ENCODE measurements at places on chromosomes 11 and 22. TPM values are rescaled to one million over a fixed set of nuclear protein-coding genes. Genes with fewer than 3 reads are reported as not detected.

- no peak overlapping the region for H3K27ac ChIP-seq
- H3K4me3 ChIP-seq: no peak overlapping the region
- no peaks in the 10 kb centered on the region for H3K27me3 ChIP-seq
- no peaks in the 10 kb centered on the region for H3K36me3 ChIP-seq
- no peak for DNase-seq
- peaks cover 20% of the 10 kb centered on the region for H3K4me1 ChIP-seq
Observed at GRCh38 chr11:10164621-10165020, 129.4 kb downstream of the SBF2 start.

DNA sequence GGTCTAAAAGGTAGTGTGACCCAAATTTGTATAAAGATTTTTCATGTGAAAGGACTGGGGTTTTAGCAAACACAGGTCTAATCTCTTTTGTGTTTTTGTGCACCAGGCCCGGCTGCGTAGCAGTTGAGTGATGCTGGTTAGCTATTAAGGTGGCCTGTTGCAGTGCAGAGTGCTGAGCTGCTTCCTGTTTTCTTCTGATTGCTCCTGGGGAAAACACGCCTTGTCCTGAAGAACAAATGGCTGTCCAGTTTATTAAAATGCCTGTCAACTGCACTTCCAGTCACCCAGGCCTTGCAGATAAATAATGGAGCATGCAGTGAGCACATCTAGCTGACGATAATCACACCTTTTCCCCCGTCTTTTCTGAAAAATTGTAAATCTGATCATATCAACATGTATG lies 1.8 kb downstream of the SRSF8 start:
- peak; percentile 50 for DNase-seq
- peak overlapping the region; percentile 99 for H3K4me3 ChIP-seq
- peaks cover 27% of the 10 kb centered on the region for H3K4me1 ChIP-seq
- H3K27me3 ChIP-seq: no peaks in the 10 kb centered on the region
- H3K36me3 ChIP-seq: peaks cover 5% of the 10 kb centered on the region

Gene SC5D
- 29.7 TPM for total RNA-seq

DNA sequence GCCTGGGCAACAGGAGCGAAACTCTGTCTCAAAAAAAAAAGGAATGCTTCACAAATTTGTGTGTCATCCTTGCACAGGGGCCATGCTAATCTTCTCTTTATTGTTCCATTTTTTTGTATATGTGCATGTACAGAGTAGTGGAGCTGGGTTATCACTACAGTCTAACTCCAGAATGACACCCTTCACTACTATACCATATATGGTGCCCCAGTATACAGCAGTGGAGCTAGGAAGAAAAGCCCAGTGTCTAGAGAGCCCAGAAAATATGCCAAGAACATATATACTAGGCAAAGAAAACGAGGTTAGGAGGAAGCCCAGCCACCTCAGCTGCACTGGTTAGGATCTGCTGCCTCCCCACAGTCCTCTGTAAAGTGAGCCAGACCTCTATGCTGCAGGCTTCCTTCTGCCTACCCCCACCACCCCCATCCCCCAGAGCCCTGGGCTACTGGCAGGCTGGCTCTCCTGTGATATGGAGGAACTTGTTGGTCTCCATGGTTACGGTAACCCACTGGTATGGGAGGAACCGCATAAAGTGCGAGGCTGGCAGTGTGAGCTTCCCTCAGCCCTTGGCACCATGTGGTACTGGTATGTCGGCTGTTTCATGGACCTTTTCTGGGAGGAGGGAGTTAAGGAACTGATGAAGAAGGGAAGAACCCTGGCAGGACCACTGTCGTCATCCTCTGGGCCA lies 34.3 kb downstream of the RCOR2 start:
- H3K4me3 ChIP-seq: no peak overlapping the region
- no peaks in the 10 kb centered on the region for H3K27me3 ChIP-seq

Gene FAM227A
- total RNA-seq: 0.77 TPM

Measured in T-helper 17 cell (primary cell).